Upper lobe of left lung (tissue), 6 donors: ENCODE measurements at places on chromosomes 5 and 9.

- no peaks in the 10 kb centered on the region for H3K27me3 ChIP-seq
- no peak for DNase-seq
- no peaks in the 10 kb centered on the region for H3K4me1 ChIP-seq
These were observed 323.9 kb downstream of the TMEM161B start for GRCh38 chr5:87944553-87945285.

DNA sequence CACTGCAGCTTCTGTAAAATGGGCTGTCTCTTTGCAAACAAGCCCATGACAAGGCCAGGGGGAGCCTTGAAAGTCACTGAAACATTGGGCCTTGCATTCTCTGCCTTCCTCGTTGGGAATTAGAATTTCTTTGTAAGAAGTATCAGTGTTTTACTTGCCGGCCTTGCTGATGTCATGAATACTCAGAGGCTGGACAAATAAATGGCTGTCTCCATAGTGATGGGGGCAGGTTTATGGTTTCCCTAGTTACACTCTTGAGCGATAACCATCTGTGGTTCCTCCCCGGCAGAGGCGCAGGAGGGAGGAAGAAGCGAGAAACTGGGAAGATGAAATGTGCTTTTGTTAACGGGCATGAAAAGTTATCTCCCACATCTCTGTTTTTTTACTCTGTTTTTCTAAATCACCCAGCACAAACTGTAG, 272.7 kb upstream of the PANK3 start:
- H3K4me3 ChIP-seq, result no peak overlapping the region
- H3K27me3 ChIP-seq, result no peaks in the 10 kb centered on the region
- DNase-seq, result no peak
- no peaks in the 10 kb centered on the region for H3K36me3 ChIP-seq

DNA sequence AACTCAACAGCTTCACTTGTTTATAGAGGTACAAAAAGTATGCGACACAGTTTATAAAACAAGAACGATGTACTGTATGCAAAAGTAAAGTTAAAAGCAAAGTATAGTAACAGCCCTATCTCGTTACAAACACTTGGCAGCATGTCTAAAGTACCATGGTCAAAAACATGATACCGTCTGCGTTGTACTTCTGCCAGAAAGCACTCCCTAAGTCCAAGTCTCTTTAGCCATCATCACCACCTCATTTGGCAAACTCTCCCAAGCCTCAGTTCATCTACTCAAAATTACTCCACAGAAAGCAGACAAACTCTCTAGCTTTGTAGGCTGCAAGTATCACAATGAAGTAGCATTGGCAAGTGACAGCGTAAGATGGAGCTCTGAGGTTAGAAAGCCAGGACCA, 73.4 kb downstream of the NFIB start:
- peaks cover 36% of the 10 kb centered on the region for H3K4me1 ChIP-seq
- no peaks in the 10 kb centered on the region for H3K27me3 ChIP-seq
- no peak overlapping the region for H3K4me3 ChIP-seq

GRCh38 chr9:3894772-3895171, 369.0 kb upstream of the RFX3 start:
- no peaks in the 10 kb centered on the region for H3K27me3 ChIP-seq
- no peak for DNase-seq
- no peak overlapping the region for H3K27ac ChIP-seq
- no peak overlapping the region for H3K4me3 ChIP-seq
- H3K4me1 ChIP-seq, result no peaks in the 10 kb centered on the region
- H3K36me3 ChIP-seq, result no peaks in the 10 kb centered on the region

DNA sequence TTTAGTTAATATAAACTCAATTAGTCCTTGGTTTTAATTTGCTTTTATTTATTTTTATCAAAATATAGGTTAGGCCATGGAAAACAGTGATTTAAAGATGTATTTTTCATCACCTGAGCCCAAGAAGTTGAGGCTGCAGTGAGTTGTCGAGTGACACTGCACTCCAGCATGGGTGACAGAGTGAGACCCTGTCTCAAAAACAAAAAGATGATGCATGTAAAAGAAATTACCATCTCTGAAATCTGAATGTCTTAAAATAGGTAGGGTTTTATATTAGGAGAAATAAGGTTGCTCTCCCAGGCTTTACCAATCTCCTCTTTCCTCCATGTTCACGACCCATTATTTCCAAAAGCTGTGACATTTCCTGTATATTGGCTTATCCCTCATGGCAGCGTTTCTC, 162.3 kb upstream of the DAP start:
- H3K27ac ChIP-seq, result no peak overlapping the region
- no peak overlapping the region for H3K4me3 ChIP-seq
- no peaks in the 10 kb centered on the region for H3K27me3 ChIP-seq
- H3K36me3 ChIP-seq, result no peaks in the 10 kb centered on the region
- DNase-seq, result no peak
- no peaks in the 10 kb centered on the region for H3K4me1 ChIP-seq
